ENCODE measurements at places on chromosomes 2 and 18.

GRCh38 chr18:46421973-46422551, 235.0 kb downstream of the LOXHD1 start:
- DNase-seq: no peak

GRCh38 chr18:51617167-51617566, 419.7 kb upstream of the MEX3C start:
- DNase-seq: no peak

DNA sequence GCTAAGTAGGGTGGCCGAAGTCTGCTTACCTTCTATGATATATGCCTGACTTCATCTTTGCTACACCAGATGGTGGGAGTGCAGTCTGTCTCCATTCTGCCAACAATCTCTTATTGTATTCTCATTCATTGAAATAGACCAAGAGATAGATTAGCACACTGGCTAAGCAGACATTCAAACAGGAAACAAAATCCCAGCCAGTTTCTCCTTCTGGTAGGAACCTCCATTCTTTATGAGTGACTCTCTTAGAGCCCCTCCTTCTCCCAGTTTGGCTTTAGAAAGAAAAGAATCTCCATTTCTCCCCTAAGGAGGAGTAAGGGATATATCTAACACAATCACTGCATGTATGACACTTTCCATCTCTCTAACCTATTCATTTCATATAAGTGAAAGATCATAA, 118.9 kb upstream of the COL5A2 start:
- no peak for DNase-seq

GRCh38 chr2:189492451-189492850, 51.2 kb downstream of the WDR75 start:
- DNase-seq: no peak

DNA sequence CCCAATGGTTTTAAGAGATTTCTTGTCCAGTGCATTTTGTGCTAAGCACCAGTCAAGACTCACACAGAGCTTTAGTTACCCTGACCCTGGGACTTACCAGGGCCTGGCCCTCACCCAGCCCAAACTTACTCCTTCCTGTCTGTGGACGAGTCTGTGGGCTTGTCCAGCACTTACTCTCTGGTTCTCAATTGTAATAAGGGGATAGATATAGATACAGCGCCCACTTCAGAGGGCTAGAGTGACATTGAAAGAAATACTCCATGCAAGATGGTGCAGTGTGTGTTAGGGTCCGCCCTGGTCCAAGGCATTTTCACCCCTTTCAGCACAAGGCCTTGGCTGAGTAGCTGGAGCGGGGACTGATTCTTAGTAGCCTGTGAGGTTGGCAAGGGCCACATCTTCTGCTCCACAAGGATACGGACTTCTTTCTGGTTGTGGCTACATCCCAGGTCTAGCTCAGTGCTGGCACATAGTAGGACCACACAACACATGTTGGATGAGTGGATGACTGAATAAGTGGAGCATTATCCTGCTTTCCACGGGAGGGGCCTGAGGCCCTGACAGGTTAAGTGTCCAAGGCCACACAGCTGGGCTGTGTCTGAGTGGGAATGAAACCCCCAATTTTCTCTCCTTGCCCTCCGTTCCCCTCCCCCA, 3.8 kb upstream of the ARID5A start:
- no peak for DNase-seq

DNA sequence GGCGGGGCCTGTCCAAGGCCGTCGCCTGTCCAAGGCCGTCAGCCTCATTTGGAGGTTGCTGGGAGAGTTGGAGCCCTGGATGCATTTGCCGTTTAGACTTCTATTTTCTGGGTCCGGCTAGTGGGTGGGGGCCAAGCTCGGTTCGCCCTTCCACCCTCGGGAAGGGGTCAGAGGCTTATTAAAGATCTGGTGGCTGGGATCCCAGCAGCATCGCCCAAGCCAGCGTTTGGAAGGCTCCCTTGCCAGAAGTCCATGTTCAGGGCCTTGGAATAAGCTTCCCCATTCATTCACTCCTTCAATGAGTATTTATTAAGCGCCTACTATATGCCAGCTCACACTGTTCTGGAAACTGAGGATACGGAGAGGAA, 516 bp upstream of the DOCK10 start:
- no peak for DNase-seq

DNA sequence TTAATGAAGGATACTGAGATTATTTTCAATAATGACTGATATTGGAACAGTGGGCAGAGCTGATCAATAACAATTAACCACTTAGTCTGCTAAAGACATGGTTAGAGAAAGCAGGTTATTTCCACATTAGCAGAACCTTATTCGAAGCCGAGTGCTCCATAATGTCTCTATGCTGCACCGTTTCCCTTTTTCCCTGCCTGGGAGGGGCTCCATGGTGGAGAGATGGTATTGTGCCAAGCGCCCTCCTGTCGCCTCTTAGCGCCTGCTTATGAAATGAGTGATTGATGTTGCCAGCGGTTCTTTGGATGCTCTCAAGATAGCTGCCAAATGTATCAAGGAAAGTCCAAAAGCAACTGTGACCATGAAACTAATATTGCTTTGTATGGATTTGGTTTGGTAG, 34.6 kb upstream of the INSIG2 start:
- DNase-seq: no peak

DNA sequence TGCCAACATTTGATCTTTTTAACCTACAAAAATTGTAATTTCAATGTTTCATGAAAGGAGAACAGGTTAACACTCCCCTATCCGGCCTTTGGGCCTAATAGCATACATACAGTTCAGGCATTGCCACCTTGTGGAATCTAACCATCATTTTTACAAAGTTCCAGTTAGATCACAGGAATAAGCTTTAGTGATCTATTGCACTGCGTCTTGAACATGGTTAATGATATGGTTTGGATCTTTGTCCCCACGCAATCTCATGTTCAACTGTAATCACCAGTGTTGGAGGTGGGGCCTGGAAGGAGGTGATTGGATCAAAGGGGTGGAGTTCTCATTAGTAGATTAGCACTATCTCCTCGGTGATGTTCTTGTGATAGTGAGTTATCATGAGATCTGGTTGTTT, 58.2 kb upstream of the NEUROD1 start:
- no peak for DNase-seq

GRCh38 chr2:181231151-181231550, 226.0 kb upstream of the ITGA4 start:
- no peak for DNase-seq

DNA sequence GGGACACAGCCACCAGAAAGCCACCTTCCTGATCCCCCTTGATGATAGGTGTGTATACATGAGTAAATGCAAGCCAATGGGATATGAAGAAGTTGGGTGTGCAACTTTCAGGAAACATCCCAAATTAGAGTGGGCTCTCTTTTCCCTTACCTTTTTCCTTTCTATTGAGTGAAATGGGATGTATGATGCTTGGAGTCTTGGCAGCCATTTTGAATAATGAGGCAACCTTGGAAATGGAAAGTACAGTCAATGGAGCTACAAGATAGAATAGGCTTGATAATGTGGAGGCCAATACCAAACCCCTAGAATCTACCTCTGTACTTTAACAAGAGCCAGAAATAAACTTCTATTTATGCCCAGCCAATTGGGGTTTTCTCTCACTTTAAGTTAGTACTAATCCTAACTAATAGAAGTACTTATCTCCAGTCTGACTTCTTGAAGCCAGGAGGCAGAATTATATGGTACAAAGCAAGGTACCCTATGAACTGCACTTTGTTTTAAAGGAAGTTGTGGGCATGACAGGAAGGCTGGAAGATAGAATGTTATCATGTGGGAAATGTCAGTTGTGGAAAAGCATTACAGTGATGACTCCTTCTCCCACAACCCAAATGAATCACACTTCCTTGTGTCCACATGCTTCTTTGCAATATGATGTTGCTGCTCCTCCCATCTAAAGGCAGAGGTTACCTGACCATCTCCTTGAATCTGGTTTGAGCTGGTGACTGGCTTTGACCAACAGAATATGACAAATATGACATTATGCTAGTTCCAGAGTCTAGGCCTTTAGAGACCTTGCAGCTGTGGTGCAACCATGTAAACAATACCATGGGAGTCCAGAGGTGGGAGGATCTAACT, 12.9 kb upstream of the NABP1 start:
- DNase-seq: no peak

DNA sequence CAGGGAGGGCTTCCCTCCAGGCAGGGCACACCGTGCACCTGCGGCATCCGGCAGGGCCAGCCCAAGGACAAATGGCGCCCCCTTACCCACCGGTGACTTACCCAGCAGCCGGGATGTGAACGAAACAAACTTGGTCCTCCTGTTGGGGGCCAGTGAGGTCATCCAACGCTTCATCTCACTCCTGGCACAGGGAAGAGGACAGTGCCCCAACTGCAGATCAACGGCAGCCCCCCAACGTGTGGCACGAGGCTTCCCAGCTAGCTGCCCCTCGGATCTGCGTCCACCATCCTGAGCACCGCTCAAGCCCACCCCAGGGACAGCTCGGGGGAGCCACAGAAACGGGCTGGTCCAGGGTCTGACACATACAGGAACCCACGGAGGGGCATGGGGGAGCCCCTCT, 12.0 kb downstream of the SNORC start:
- DNase-seq: no peak

GRCh38 chr18:23618862-23619387, 32.6 kb upstream of the NPC1 start:
- DNase-seq: no peak
